ENCODE measurements at places on chromosomes 7 and 10.

DNA sequence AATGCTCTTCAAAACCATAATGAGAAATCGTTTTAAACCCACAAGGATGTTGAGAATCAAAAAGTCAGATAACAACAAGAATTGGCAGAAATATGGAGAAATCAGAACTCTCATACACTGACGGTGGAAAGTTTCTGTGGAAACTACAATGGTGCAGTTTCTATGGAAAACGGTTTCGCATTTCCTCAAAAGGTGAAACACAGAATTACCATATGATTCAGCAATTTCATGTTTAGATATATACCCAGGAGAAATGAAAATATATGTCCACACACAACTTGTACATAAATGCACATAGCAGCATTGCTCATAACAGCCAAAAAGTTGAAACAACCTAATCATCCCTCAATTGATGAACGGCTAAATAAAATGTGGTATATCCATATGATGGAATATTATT, 218.2 kb downstream of the ARL4A start:
- no peak for DNase-seq

DNA sequence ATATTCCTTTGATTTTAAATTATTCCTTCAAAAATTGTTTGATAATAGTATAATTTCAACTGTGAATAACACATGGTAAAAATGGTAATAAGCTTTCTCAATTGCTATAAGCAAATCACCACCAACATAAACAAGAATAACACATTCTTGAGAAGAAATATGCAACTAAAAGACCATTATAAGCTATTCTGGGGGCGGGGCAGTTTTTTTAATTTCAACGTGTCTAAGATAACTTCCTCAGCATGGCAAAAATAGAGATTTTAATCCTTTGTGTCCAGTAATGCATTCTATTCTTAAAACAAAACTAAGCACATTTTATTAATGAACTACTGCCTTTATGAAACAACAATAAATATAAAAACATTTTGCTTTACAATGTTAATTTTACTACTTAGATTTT, 1.5 kb downstream of the DNAJC12 start:
- DNase-seq = no peak

- DNase-seq = no peak
Measured at GRCh38 chr7:39946693-39947092, 3.4 kb upstream of the CDK13 start.

GRCh38 chr7:43689115-43689514, 40.2 kb downstream of the COA1 start:
- no peak for DNase-seq

- peak; percentile 85 for DNase-seq
Measured at GRCh38 chr10:80493522-80494051, 39.5 kb downstream of the TSPAN14 start.

DNA sequence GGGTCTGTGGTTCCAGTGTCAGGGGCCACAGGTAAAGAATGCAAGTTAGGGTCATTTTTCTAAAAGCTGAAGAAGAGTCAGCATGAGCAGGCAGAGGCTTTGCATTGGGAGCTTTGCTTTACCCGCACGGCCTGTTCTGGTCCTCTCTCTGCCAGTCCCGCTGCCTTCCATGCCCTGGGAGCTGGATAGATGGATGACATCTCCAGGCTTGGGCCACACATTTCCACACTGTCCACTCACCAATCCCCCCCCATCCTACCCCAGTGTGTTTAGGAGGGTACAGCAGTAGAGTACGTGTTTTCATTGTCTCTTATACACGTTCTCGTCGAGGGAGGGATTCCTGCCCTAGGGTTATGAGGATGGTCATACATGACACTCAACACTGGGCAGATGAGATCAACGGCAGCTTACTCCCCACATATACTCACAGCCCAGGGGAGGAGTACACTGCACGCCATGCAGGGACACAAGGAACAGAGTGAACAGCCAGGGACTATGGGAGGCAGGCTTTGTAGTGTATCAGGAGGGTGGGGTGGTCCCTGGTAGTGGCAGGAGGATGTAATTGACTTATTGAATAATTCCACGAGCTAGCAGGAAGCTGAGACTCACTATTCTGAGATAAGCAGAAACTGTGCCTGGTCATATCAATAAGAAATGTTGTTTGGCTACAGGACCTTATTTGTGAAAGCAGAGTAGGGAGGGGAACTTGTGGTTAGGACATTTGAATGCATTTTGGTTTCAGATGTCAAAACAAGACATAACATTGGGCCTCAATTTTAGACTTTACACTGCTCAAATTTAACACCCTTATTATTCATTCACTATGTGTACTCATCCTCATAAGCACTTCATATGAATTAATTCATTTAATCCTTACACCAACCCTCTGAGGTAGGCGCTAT, 36.6 kb downstream of the PLPP4 start:
- no peak for DNase-seq

DNA sequence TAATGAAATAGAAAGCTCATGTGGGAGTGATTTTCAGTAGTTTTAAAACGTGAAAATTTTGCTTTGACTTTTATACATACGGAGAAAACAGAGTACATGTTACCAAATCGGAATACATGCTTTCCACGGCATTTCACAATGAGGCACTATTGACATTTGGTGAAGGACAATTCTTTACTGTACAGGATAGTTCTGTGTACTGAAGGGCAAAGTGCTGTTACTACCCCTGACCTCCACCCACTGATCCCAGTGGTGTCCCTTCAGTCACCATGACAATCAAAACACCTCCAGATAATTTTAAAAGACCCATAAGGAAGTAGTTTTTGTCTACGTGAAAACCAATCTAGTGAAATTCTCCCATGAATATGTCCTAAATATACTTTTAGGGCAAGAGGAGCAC, 33.1 kb upstream of the ANK3 start:
- no peak for DNase-seq

DNA sequence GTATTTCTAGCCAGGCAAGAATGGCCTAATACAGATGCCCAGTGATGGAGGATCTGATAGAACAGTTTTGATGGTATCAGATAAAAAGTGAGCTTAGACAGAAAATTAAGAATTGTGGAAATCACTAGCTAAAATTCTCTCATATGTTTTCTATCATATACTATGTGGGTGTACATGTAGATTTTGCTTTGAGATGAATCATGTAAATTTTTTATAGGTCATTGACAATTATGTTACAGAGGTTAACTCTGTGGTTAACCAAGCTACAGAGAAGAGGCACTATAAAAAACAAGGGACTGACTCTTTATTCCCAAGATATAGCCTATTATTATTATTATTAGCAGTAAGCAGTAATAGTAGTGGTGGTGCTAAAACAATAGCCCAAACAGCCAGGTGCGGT, 156.5 kb downstream of the ITGA8 start:
- DNase-seq = peak; percentile 61

DNA sequence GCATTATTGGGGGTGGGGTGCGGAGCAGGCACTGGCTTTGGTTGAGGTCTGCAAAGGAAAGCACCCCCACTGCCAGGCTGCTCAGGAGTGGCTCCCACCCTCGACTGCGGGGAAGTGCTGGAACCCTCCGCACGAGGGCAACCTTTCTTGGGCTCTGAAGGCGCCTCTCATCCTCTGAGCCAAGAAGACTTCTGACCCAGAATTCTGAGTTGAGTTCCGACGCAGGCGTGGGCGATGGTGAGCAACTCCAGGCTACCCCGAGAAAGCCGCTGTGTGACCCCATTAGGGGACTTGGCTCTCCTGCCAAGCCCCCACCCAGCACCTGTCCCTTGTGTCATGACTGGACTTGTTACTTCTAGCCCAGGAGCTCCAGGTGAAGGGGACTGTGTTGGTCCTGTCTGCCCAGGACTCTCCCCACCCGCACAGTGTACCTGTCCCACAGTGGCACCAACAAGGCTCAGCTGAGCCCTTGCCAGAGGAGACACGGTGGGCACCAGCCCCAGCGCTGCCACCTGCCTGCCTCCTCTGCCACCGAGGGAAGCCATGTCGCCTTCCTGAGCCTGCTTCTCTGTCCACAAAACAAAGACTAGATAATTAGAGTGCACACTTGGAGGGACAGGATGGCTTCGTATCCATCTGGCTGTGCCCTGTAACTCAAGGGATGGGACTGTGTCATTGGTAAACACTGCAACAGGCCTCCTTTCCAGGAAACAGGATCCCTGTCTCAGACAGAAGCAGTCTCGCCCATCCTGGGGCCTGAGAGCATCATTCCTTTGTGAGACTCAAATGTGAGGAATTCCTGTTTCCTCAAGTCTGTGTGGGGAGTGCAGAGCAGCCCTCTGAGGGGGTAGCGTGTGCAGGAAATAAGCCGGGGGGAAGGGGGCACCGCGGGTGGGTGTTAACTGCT, 128.8 kb downstream of the LHPP start:
- no peak for DNase-seq

- no peak for DNase-seq
Measured at GRCh38 chr10:131695496-131696165, 205.2 kb upstream of the PPP2R2D start.

- DNase-seq = peak; percentile 20
Measured at GRCh38 chr7:106793015-106793975, 71.8 kb upstream of the PIK3CG start.

GRCh38 chr10:62244088-62244487, 24.6 kb downstream of the RTKN2 start:
- DNase-seq = no peak

GRCh38 chr7:155107126-155107525, 37.0 kb downstream of the HTR5A start:
- DNase-seq = no peak

- no peak for DNase-seq
Measured at GRCh38 chr10:95559471-95559870, 1.7 kb downstream of the SORBS1 start.

GRCh38 chr10:3770611-3771110, 14.3 kb downstream of the KLF6 start:
- no peak for DNase-seq

DNA sequence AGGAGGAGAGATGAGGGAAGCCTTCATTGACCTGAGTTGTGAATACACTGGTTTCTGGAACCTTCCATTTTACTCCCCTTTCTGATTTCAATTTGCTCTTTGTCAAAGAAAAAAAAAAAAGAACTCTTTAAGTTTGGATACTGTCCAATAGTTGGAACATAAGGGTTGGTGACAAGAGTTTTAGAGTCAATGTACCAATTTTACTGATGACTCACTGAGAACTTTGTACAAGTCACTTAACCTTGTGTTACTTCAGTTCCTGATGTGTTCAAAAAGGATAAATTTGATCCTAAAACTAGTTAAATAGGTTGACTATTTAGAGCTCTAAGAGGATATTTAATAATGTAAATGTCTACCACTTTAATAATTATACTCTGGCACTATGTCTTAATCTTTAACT, 4.1 kb upstream of the CDK14 start:
- no peak for DNase-seq

GRCh38 chr7:111532625-111533024, 29.7 kb downstream of the IMMP2L start:
- peak; percentile 51 for DNase-seq

DNA sequence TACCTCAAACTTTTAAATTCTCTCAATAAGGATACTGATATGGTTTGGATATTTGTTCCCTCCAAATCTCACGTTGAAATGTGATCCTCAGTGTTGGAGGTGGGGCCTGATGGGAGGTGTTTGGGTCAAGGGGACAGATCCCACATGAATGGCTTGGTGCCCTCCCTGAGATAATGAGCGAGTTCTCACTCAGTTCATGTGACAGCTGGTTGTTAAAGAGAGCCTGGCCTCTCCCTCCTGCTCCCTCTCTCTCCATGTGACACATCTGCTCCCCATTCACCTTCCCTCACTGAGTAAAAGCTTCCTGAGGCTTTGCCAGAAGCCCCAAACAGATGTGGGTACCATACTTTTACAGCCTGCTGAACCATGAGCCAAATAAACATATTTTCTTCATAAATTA, 19.2 kb downstream of the ABCB4 start:
- no peak for DNase-seq

DNA sequence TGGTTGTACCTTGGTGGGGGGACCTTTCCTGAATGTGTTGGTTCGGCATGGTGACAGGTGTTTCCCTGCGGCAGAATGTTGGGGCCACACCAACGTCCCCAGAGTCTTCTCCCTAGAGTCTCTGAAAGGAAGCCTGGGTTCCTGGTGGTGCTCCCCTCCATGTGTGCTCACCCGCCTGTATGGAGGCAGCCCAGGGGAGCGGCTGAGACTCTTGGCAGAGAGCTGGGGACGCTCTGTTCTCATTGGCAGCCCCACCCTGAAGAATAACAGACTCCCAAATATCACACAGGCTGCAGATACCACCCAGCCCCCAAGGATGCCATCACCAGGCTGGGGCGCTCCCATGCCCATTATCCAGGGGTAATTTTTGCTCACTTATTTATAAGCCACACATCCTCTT, 34.8 kb downstream of the CHST12 start:
- DNase-seq = no peak

DNA sequence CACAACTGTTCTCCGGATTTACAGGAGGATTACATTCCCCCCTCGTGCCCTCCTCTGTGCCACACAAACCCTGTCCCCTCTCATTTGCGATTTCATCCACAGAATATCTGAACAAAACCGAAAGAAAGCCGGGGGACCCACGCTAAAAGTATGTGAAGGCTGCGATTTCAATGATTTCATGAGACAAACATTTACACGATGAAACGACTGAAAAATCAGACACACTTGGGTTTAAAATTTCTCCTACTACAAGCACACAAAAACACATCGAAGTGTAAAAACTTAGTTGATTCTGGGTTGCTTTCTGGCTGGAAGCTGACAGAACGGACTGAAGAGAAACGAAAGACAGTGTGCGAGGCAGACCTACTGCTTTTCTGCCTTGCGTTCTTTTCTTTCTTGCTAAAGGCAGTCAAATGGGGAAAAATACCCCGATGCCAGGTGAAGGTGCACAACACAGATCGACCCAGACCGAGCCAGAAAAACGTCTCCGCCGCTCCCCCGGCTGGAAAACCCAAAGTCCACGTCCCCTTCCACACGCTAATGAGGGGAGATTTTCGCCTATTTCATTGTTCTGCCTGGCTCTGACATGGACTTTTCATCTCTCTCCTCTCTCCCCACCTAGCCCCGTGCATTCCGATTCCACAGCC, 1.2 kb downstream of the HIPK2 start:
- DNase-seq = peak; percentile 70

DNA sequence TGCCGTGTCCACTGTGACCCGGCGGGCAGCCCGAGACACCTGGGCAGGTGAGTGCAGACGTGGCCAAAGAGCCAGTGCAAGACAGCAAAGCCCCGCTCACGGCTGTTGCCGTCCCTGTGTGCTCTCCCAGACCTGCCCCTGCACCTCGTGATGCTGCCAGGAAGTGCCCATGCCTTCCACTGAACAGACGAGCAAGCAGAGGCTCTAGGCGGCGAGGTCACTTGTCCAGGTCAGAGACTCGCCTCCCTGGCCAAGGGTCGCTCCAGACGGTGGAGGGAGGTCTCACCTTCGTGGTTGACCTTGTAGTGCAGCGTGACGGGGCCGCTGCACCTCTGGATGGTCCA, 78.2 kb upstream of the GNA12 start:
- DNase-seq = no peak

Data from fibroblast of skin of scalp (primary cell).